GF-D8 (cell line): ENCODE measurements at places on chromosomes 11 and 22.

DNA sequence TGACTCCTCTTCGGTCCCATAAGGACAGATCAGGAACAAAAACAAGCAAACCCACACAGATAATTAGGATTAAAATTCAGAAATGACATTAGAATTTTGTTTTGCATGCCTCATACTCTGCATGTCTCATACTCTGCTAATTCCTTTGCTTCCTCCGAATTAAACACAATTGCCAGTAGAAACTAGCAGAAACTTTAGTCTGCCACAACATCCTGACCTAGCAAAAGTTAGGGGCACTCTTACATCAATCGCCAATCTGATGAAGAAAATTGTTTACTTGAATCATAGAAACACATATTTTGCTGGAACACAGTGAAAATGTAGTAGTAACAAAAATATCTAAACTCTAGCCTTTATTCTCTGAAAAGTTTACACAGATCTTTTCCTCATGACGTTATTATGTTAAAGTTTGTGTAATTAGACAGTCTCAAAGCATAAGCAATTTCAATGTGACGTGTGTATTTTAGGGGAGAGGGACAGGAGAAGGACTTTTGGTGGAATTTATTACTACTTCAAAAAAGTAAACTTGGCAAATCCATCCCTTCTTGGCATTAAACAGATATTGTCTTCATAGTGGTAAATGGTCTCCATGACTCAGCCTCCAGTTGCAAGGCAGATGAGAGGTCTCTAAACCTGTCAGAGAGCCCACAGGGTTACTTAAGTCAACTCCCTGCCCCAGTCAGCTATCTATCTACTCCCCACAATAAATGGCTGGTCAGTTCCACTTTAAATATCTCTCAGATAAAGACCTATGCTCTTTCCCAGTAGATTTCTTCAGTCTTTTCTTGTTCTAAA is 249.8 kb upstream of the UBASH3B start:
- no peak for DNase-seq

- DNase-seq = no peak
Observed at GRCh38 chr11:104892723-104893511, 5.3 kb downstream of the CASP12 start.

- DNase-seq = no peak
Observed at GRCh38 chr11:14449302-14449714, 50.3 kb downstream of the COPB1 start.

- DNase-seq = no peak
Observed at GRCh38 chr11:102994105-102994504, 38.6 kb upstream of the MMP13 start.

DNA sequence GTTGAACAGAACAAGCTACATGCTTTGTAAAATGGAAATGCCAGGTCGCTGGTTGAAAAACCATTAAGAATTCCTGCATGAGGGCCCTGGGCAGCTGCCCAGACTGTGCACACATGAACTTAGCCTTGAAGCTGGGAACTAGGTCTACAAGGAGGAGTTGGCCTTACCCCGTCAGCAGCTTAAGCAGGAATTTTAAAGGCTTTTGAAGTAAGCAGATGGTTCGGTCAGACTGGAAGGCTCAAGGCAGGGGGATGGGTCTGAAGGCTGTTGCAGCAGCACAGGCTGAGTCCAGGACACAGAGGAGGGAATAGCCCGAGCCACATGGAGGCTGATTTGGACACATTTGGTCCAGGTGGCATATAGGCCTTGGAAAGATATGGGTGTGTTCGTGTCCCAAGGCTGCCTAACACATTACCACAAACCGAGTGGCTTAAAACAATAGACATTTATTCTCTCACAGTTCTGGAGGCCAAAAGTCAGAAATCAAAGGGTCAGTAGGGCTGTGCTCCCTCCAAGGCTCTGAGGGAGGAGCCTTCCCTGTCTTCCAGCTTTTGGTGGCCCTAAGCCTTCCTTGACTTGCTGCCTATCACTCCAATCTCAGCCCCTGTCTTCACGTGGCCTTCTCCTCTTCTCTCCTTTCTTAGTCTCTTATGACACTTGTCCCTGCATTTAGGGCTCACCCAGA is 11.6 kb downstream of the LIF start:
- no peak for DNase-seq

- DNase-seq = no peak
Observed at GRCh38 chr11:128879817-128880216, 11.3 kb upstream of the KCNJ5 start.

- DNase-seq = no peak
Observed at GRCh38 chr11:110289472-110289871, 6.9 kb downstream of the RDX start.

DNA sequence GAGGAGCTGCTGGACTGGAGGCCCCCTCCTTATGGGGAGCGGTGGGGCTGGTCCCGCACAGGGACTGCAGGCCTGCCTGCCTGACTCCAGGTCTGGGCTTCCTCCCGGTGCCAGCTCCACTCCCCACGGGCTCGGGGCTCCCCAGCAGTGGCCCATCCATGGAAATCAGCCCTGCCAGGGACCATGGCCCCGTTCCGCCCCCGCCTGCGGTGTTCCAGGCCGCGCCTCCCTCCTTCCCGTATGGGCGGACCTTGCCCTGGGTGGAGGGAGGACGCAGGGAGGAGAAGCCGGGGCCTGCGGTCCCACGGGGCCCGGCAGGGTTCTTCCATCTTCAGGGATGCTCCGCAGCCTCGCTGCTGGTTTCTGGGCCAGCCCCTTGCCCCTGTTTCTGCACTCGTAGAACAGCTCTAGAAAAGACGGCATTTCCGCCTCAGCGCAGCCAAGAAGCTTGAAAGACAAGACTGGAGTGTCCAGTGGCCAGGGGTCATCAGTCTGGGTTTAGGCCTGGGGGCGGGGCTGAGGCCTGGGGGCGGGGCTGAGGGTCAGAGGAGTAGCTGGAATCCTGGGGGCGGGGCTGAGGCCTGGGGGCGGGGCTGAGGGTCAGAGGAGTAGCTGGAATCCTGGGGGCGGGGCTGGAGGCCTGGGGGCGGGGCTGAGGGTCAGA is 1330.6 kb downstream of the BRD1 start:
- no peak for DNase-seq
